ENCODE measurements at places on chromosomes 4 and X.

- no peaks in the 10 kb centered on the region for H3K27me3 ChIP-seq
- H3K36me3 ChIP-seq = peaks cover 31% of the 10 kb centered on the region
- peaks cover 20% of the 10 kb centered on the region for H3K4me1 ChIP-seq
- no peak overlapping the region for H3K4me3 ChIP-seq
These were observed 21.5 kb downstream of the PKD2 start for GRCh38 chr4:88028946-88029345.

- no peak for DNase-seq
- H3K4me3 ChIP-seq = no peak overlapping the region
- no peaks in the 10 kb centered on the region for H3K4me1 ChIP-seq
- peaks cover 9% of the 10 kb centered on the region for H3K27me3 ChIP-seq
- no peak overlapping the region for H3K27ac ChIP-seq
- H3K36me3 ChIP-seq = no peaks in the 10 kb centered on the region
These were observed 29.3 kb downstream of the SH3RF1 start for GRCh38 chr4:169241464-169241863.

DNA sequence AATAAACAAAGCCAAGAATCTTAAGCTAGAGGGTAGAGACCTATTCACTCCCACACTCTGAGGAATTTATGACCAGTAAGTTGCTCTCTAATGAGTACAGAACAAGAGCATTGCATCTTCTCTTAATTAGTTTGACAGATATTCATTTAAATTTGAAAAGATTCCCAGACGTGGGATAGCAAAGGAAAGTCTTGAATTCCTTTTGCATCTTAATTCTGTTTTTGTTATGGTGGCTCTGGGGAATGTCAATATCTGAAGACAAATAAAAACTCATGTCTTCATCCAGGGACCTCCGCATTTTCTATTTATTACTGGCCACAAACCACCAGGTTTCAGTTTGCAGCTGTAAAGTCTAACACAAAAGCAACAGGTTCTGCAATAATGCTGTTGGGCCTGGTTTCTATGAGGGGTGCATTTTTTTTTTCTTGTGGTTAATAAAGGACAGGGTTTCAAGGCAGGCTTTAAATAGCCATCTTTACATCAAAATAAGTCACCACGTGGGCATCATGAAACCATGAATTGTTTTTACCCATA is 172.3 kb downstream of the SHROOM3 start:
- no peak overlapping the region for H3K4me3 ChIP-seq
- peaks cover 5% of the 10 kb centered on the region for H3K27me3 ChIP-seq
- DNase-seq = no peak
- H3K4me1 ChIP-seq = no peaks in the 10 kb centered on the region
- no peaks in the 10 kb centered on the region for H3K36me3 ChIP-seq

GRCh38 chrX:103376118-103376978 is at the start of gene BEX3:
BEX3 (plus strand) TSS chrX:103376538; CDS start chrX:103377522, 984 bp downstream.
- H3K27me3 ChIP-seq = no peaks in the 10 kb centered on the region
- peaks cover 3% of the 10 kb centered on the region for H3K4me1 ChIP-seq
- peak within 1 kb of the TSS; percentile 70 for H3K4me3 ChIP-seq
- peak within 1 kb of the TSS; percentile 45 for H3K27ac ChIP-seq
- peaks cover 3% of the 10 kb centered on the region for H3K36me3 ChIP-seq

GRCh38 chr4:148215202-148215601 is 227.0 kb downstream of the NR3C2 start:
- H3K27ac ChIP-seq = no peak overlapping the region
- peaks cover 24% of the 10 kb centered on the region for H3K4me1 ChIP-seq
- no peaks in the 10 kb centered on the region for H3K36me3 ChIP-seq
- no peaks in the 10 kb centered on the region for H3K27me3 ChIP-seq
- no peak overlapping the region for H3K4me3 ChIP-seq

DNA sequence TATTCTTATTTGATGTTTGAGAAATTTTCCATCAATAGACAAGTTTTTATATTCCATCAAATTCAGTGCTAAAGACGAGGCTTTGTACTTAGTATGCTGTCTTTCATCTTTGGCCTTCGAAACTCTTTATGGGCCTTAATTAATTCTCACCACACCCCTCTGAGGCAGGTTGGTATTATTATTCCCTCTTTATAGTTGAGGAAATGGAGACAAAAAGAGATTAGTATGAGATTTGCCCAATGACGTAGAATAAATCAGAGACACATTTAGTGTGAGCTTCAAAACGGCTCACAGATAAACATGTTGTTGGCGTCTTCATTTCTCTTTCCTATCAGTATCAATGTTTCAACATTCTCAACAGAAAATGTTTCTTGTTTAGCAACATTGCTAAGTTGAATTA is 35.9 kb upstream of the PTPN13 start:
- peaks cover 8% of the 10 kb centered on the region for H3K4me1 ChIP-seq
- no peak overlapping the region for H3K27ac ChIP-seq
- H3K27me3 ChIP-seq = peaks cover 3% of the 10 kb centered on the region
- no peak overlapping the region for H3K4me3 ChIP-seq
- H3K36me3 ChIP-seq = no peaks in the 10 kb centered on the region

DNA sequence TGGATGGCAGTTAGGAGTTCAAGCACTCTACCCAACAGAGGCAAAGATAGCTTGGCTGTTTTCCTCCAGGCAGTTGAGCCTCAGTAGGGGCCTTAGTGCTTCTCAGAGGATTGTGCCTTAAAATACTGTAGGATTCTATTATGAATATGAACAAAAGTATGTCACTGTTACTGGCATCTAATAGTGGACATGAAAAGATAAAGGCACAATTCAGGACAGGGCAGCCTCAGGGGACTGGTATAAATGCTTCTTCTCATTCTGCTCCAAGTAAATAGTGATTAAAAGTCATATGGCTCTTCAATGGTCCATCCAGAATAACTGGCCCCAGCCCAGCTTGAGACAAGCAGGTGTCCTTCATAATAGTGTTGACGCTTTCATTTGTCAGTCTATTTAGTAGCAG is 17.7 kb downstream of the COL4A6 start:
- H3K27ac ChIP-seq = no peak overlapping the region
- no peak overlapping the region for H3K4me3 ChIP-seq
- H3K27me3 ChIP-seq = no peaks in the 10 kb centered on the region
- no peak for DNase-seq
- no peaks in the 10 kb centered on the region for H3K36me3 ChIP-seq

DNA sequence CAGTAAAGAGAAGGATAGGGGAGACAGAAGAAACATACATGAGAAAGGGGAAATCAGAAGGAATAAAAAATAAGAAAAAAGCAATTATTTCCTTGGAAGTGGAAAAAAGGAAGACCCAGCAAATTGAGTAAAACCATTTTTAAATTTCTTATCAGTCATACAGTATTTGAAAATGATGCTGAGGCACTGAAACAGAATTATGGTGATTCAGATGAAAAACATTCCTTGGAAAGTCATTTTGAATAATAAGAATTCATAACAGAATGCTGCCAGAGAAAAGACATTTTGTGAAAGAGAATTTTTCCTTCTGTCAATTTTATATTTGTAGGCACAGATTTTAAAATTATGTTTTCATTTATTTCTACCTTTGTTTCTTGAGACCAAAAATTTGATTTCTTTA is 895.5 kb upstream of the EPHA5 start:
- H3K36me3 ChIP-seq = no peaks in the 10 kb centered on the region
- no peak overlapping the region for H3K27ac ChIP-seq
- H3K27me3 ChIP-seq = no peaks in the 10 kb centered on the region
- no peak overlapping the region for H3K4me3 ChIP-seq

GRCh38 chrX:136262243-136262642 is 11.0 kb upstream of the MAP7D3 start:
- DNase-seq = no peak
- H3K4me1 ChIP-seq = peaks cover 20% of the 10 kb centered on the region
- no peaks in the 10 kb centered on the region for H3K27me3 ChIP-seq
- no peak overlapping the region for H3K27ac ChIP-seq
- H3K4me3 ChIP-seq = no peak overlapping the region
- no peaks in the 10 kb centered on the region for H3K36me3 ChIP-seq

GRCh38 chr4:83269256-83269655 is 15.3 kb downstream of the COQ2 start:
- H3K27me3 ChIP-seq = no peaks in the 10 kb centered on the region
- DNase-seq = no peak
- no peak overlapping the region for H3K27ac ChIP-seq
- H3K36me3 ChIP-seq = peaks cover 25% of the 10 kb centered on the region
- H3K4me3 ChIP-seq = no peak overlapping the region

Data from activated CD4-positive, alpha-beta T cell treated with anti-CD3 and anti-CD28 coated beads for 36 hours (primary cell).